ENCODE measurements at places on chromosomes 2 and 18.

DNA sequence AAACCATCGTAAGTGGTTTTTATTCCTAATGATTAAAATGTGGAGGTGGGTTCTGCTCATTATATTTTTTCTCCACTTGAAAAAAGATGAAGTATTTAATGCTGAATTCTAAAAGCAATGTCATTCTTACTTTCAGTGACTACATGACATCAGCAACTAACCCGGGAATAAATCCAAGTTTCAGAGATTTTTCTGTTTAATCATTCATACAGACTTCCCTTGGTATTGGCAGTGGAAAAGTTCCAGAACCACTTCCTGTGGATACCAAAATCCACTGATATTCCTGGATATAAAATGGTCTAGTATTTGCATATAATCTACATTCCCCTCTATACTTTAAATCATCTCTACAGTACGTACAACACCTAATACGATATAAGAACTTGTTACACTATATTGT lies 128.6 kb downstream of the ZNF532 start:
- DNase-seq = peak; percentile 41

DNA sequence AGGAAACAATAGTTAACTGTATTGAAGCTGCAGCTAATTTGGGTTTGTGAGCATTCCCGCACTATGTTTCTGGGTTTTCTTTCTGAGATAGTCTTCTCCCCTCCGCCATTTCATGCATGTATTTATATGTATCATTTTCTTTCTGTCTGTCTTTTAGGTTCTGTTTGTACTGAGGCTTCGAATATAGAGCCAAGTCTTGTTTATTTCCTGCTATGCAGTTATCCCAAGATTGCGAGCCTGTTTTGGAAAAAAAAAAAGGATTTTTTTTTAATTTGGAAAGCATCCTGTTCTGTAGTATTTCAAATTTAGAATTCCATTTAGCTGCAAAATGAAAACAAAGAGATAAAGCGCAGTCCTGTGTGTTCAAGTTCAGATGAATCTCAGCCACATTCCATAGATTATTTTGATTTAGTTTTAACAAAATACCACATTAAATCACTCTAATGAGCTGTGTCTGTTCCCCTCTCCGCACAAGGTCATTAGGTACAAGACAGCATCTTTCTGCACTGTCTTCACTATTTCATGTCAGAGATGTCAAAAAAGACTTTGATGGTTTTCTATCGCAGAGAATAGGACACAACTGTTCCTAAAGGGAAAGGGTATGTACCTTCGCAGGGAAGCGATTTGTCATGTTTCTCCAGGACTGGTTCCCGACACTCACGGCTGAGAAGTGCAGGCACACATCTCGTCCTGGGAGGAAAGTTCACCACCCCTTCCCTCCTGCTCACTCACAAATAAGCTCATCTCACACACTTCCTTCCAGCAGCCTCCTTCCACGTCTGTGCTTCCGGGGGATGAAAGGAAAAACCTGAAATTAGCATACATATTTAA lies 443.4 kb downstream of the ZNF516 start:
- no peak for DNase-seq

DNA sequence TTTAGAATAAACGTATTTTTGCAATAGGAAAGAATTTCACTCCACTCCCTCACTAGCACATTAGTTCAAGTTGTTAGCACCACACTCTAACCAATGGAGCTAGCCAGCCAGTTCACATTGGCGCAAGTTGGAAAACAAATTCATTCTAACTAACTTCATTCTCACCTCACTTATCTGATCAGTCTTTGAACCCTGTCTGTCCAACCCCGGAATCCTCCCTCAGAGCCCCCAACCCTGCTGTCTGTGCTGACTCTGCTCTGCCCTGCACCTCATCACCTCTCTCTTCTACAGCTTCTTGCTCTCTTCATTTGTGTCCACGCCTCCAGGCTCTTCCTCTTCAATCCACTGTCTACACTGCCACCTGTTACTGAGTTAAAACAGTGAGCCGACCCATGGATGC lies 356.5 kb downstream of the IRS1 start:
- no peak for DNase-seq

DNA sequence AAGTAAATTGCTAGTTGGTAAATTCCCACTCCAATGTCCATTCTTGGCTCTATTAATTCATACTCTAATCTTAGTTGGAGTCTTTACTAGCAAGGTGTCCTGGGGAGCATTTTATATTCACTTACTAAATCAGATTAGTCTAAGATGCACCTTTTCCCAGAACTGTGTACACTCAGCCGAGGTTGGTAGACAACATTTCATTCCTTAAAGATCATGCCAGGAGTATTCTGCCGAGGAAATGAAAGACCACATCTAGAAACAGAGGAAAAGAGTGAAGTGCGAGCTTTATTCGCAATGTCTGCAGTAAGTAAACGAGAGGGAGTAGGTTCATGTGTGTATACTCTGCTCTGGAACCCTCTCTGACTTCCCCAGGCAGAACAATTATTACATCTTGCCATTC lies 14.6 kb upstream of the KYNU start:
- DNase-seq = no peak

DNA sequence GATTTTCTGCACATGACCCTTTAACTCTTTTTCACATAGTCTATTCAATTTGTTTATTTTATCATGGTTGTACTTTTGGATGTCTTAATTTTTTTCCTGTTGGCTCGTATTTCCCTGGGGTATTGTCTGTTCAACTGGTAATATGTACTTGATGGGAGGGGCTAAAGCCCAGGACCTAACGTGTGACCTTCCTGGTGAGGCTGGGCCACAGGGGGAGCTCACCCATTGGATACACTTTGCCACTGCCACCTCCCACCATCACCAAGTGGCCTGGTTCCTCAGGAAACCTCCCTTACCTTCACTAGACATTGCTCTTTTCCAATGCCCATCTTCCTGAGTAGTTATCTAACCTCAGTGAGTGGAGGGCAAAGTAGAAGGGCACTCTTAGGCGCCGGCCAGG lies 143.9 kb upstream of the LTBP1 start:
- DNase-seq = no peak

- no peak for DNase-seq
Measured at GRCh38 chr2:905833-906140, 44.9 kb upstream of the SNTG2 start.

- DNase-seq = no peak
Measured at GRCh38 chr2:96964221-96964905, 22.0 kb downstream of the FAM178B start.

DNA sequence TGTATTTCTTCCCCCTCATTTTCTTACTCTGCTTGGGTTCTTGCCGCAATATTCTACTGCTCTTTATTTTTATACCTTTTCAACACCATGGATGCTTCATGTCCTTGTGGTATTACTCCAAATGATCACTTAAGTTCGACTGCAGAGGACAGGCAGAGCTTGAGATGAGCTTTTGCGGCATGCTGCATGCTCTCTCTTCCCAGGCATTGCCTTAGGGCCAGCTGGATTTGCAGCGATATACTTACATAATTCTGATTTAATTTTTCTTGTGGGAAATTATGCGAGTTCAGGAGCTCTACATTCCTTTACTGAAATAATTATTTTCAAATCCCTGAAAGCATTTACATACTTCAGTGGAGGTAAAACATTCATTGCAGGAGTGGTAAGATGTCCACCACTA lies 288.1 kb downstream of the CCDC102B start:
- no peak for DNase-seq

- no peak for DNase-seq
Measured at GRCh38 chr2:204205538-204205937, 269.0 kb downstream of the ICOS start.

DNA sequence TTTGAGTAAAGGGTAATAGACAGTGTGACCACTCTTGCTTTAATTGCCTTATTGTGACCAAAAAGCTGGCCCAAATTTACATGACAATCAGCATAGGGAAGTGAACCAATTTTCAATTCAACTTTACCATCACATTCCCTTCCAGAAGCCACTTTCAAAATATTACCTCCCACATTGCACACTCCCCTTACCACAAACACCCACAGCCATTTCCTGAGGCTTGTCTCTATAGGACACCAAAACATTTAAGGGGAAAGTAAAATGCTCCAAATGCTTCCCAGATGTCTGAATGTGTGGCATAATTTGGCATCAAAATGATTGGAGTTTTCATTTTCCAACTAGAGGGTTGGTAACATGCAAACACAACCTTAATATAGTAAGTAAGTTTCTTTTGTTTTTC lies 616.1 kb downstream of the SLC4A3 start:
- DNase-seq = no peak

- no peak for DNase-seq
Measured at GRCh38 chr18:79203017-79203605, 133.9 kb downstream of the ATP9B start.

GRCh38 chr2:142675398-142675797 lies 202.1 kb upstream of the KYNU start:
- DNase-seq = no peak

GRCh38 chr18:57882465-57882864 lies 79.3 kb upstream of the ATP8B1 start:
- DNase-seq = no peak

DNA sequence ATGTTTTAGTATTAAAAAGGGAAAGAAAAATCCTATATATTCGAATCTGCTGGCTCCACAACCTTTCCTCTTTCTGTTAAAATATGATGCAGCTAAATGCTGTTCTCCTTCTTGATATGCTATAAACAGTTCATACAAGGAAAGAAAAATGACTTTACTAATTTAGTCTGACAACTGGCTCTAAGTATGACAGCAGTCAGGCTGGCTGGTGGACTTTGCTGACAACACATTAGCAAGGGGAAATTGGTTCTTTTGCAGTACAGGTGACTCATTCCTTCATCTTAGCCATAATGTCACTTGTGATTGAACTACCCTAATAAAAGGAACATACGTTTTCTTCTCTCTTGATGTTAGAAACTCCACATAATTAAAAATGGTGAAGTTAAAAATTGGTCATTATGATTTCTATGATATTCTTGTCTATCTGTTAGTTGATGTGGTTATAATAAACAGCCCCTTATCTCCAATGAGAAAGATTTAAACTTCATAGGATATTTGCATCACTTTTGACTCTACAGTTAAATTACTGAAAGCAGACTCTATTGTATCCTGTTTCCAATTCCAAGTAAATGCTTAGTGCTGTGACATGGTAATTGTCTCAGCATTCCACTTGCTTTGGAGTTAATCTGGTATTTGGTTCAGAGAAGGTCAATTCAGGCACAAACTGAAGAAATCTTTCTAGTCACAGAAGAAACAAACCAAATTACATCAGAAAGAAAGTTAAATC lies 315.3 kb upstream of the GULP1 start:
- DNase-seq = no peak

DNA sequence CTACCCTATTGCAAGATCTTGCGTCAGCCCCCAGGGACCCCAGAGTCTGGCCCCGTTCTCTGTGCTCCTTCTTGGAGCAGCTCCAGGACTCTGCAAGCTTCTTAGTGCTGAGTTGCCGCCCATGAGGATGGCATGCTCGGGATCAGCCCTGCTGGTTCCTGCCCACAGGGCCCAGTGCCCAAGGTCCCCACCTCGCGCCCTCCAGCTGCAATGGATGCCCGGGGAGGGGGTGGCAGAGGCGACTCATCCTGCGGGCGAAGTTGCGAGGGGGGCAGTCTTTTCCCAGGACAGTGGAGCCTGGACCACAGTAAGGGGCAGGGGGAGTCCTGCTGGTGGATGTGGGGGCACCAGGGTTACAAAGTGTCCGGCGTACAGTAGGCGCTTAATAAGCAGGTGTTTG lies 261.9 kb downstream of the BCL2 start:
- no peak for DNase-seq

DNA sequence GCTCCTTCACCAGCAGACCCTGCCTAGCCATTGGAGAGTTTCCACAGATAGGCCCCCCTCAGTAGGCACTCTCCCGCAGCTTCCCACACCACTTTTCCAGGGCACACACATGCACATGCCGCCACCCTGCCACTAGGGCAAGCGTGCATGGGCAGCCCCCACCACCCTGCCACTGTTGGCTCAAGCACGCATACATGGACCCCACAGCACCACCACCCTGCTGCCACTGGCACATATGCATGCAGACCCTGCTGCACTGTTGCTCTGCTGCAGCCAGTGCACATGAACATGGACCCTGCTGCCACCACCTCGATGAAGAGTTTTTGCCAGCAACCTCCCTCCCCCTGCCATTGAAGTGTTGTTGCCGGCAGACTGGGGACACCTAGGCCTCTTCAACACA lies 154.9 kb downstream of the FTCDNL1 start:
- DNase-seq = no peak

DNA sequence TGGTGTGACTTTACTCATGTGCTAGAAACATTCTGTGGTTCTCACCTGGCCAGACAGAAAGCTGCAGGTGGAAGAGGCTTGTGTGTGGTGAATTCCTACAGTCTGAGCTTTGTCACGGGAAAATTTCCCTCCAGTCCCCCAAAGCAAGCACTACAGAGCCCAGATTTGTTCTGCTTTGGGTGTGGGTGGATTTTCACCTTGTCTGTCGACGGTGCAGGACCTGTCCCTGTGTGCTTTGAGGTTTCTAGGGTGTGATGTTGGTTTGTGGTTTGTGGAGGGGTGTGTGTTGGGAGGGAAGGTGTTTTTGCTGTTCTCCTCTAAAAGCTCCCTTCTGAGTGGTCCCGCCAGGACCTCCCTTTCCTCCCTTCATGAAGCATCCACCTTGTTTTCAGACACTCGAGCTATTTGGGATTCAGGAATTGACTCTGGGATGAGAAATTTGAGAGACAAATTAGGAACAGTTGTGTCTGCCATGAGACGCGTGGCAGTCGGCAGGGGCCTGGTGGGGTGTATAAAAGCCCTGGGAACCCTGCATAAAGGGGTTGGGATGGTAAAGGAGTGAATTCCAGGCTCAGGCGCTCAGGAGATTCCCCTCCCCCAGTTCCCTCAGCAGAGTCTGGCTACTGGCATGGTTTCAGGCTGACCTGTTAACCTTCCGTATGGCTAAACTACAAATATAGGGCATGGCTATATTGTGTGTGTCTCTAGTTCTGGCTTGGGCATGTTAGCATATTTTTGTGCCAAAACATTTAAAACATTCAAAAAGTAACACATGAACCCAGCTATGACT lies 65.5 kb downstream of the DGKD start:
- DNase-seq = no peak

Data from skin of body (tissue), 3 donors.